ENCODE measurements at places on chromosomes 16 and 17. TPM values are rescaled to one million over a fixed set of nuclear protein-coding genes. Genes with fewer than 3 reads are reported as not detected.

Gene ACSM2A
- not detected for total RNA-seq

DNA sequence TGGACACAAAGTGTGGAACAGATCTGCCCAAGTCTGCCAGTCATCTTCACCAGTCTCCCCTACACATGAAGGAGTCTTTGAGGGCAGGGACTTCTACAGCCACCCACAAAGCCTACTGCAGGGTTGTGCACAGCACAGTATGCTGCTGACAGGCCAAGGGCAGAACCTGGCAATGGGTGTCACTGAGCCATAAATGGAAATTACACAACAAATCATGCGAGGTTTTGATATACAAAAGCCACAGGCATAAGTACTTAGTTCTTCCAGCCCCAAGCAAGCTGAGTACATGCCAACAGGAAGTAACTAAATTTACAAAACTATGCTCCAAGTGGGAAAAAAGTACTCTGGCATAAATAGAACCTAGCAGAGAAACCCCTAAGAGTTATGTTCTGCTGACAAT lies 7.8 kb upstream of the PSMC3IP start:
- no peak for DNase-seq

Gene ABCC11
- total RNA-seq: not detected

Gene OR1E2
- total RNA-seq: not detected

DNA sequence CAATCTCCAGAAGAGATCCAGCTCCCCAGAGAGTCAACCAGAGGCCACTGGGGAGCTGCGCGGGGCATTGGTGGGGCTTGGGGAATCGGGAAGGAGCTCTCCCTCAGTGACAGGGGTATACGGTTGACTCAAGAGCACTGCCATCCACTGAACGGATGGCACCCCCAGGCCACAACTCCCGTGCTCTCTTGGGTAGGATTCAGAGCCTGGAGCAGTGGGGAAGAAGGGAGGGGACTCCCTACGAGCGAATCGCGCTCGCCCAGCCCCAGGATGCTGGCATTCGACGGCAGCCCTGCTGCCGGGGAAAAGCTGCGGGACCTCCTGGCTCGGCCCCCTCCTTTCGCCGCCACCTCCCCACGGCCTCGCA lies 473 bp upstream of the TPPP3 start:
- no peak for DNase-seq

DNA sequence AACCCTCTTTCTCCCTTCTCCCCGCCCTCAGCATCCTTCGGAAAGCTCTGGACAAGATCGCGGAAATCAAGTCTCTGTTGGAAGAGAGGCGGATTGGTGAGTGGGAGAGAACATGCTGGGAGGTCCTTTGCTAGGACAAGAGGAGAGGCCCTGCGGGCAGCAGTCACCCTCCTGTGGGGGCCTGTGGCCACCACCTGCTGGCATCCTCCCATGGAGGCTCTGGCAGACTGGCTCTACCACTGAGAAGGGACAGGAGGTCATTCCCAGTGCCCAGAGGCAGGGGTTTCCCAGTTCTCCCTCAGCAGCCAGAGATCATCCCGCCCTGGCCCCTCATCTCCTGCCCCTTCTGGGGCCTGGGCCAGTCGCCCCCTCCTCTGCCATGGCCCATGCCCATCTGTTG lies 7.8 kb downstream of the SULT1A2 start:
- DNase-seq: no peak

DNA sequence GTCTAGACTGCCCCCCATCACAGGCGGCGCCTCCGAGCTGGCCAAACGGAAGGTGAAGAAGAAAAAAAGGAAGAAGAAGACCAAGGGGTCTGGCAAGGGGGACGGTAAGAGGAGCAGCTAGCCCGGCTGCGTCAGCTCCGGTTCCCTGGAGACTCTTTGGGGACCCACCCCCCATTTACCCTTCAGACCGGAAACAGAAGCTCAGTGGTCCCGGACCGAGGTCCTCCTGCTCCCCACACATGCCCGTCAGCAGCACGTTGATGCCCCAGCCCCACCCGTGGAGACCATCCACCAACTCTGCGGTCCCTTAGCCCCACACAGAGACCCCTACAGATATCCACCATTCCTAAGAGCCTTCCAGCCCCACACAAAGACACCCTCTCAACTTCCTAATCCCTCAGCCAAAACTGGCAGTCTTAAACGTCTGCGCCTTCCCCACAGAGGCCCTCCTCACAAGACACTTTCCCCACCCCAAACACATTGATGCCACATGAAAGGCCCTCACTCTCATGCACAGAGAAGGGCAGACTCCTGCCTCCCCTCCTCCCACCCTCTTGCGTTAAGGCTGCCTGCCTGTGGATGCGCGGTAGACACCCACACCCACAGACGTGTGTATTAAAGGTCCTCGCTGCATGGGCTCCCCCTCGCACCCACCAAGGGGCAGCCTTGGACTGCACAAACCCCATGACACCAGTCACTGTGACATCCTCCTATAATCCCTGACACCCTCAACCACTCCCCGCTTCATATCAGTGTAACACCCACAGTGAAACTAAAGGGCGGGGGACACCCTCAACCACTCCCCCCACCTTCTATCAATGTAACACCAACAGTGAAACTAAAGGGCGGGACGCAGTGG lies 58.2 kb upstream of the RPH3AL start:
- DNase-seq: no peak

DNA sequence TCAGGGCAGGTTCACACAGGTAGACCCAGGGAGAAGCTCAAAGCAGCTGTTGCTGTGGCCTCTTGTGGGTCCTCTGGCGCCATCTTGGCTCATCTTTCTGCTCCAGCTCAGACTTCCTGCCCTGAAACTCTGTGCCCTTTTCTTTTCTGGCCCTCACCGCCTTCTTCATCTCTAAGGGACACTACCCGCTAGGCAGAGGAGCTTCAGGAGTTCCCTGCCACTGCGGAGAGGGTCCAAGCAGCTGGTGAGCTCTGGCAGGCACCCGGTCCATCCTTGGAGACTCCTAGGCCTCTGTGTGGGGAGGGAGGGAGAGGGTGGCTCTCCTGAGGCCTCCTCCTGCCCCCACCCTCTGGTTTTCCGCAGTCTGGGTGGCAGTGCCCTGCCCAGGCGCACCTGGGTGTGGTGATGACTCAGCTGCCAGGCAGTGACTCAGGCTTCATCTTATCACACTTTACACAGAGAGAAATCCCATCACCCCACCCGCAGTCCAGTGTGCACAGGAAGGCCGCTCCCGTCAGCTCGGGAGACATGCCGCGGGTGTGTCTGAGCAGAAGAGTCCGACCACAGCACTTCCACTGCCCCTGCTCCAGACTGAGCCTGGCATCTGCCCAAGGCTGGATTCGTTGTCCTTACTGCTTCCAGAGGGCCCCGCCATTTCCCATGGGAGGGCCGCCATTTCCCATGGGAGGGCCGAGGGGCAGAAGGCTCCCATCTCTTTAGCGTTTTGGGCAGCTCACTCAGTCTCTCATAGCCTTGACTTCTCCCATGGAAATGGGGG lies 7.3 kb downstream of the NT5C start:
- DNase-seq: peak; percentile 74

Gene SRL
- total RNA-seq: 0.27 TPM
